ENCODE measurements at places on chromosomes 13 and 19. TPM values are rescaled to one million over a fixed set of nuclear protein-coding genes. Genes with fewer than 3 reads are reported as not detected.

- DNase-seq, result no peak
Measured at GRCh38 chr19:3274942-3275582, 50.6 kb downstream of the CELF5 start.

GRCh38 chr19:51786646-51787494 lies 8.1 kb upstream of the FPR3 start:
- no peak for DNase-seq

GRCh38 chr13:93621051-93621450 lies 394.4 kb downstream of the GPC6 start:
- DNase-seq, result no peak

GRCh38 chr19:5491565-5491964 lies 36.3 kb downstream of the ZNRF4 start:
- DNase-seq, result no peak

GRCh38 chr19:21402303-21402985 lies 5.5 kb downstream of the ZNF493 start:
- no peak for DNase-seq

- DNase-seq, result peak; percentile 94
Measured at GRCh38 chr13:42271337-42272114, 426 bp upstream of the AKAP11 start.

ZNF260 gene
- 5.6 TPM for total RNA-seq

All from transverse colon (tissue), 4 donors.